ENCODE measurements at places on chromosomes 3 and 15.
A peak's percentile ranks its signal among the peaks of the same experiment; 100 is the strongest.

GRCh38 chr3:136644212-136644611, 108.0 kb downstream of the STAG1 start:
- no peak overlapping the region for H3K4me3 ChIP-seq
- DNase-seq, result no peak
- H3K4me1 ChIP-seq, result peaks cover 6% of the 10 kb centered on the region
- no peaks in the 10 kb centered on the region for H3K27me3 ChIP-seq

DNA sequence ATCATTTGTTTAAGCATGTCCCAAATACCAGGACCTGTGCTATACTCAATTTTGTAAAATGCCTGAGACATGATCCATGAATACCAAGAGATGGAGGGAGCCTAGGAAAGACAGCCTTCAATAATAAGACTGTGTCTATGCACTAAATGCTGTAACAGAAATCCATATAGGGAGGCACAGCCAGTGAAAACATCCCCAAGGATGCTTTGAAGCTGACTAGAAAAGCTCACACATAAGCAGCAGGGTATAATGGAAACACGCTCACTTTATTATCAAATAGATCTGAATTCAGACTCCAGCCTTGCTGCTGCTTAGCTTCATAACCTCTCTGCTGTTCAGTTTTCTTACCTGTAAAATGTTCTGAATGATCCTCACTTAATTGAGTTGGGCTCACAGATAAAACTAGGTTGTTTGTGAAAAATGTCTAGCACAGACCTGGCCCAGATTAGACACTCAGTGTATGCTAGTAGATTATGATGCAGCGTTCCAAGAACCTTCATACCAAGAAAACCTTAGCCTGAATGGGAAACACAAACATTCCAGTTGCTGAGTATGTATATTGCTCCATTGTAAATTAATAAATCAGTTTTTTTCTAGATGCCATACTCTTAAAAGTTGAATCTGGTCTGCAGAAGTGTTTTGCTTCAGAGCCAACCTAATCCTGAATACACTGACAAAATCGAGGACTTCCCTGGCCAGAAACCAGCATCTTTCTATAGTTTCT, 3.8 kb upstream of the LARP6 start:
- no peak overlapping the region for H3K4me3 ChIP-seq
- no peaks in the 10 kb centered on the region for H3K27me3 ChIP-seq
- H3K27ac ChIP-seq, result no peak overlapping the region
- DNase-seq, result no peak
- H3K4me1 ChIP-seq, result peaks cover 12% of the 10 kb centered on the region

GRCh38 chr15:93324186-93324975, 235.4 kb upstream of the RGMA start:
- no peaks in the 10 kb centered on the region for H3K27me3 ChIP-seq
- no peak for DNase-seq
- H3K4me3 ChIP-seq, result no peak overlapping the region
- no peak overlapping the region for H3K27ac ChIP-seq
- H3K4me1 ChIP-seq, result no peaks in the 10 kb centered on the region

DNA sequence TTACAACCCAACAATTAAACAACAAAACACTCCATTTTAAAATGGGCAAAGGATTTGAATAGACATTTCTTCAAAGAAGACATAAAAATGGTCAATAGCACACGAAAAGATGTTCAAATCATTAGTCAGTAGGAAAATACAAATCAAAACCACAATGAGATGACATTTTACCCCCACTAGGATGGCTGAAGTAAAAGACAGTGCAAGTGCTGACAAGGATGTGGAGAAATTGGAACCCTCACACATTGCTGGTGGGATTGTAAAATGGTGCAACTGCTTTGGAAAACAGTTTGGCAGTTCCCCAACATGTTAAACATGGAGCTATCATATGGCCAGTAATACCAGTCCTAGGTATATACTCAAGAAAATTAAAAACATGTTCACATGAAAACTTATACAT, 11.6 kb downstream of the GALNT15 start:
- H3K4me1 ChIP-seq, result no peaks in the 10 kb centered on the region
- no peaks in the 10 kb centered on the region for H3K36me3 ChIP-seq

DNA sequence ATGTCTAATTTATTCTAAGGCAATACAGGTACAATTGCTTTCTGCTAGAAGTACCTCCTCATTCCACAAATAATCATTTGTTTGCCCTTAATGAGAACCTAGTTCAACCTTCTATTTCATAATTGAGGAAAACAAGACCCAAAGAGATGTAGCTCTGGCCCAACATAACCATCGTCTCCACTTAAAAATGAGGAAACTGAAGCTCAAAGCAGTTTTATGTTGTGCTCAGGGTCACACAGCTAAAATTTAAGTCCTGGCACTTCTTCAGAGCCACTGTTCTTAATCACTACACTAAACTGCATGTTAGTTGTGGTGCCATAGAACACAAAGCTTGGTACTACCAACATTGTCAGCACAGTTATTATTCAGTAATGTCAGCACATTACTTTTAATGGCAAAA, 108.0 kb downstream of the SERPINI1 start:
- H3K36me3 ChIP-seq, result no peaks in the 10 kb centered on the region
- H3K27ac ChIP-seq, result no peak overlapping the region
- no peaks in the 10 kb centered on the region for H3K27me3 ChIP-seq
- H3K4me1 ChIP-seq, result no peaks in the 10 kb centered on the region

GRCh38 chr15:27855137-27855536, 244.0 kb downstream of the OCA2 start:
- no peaks in the 10 kb centered on the region for H3K4me1 ChIP-seq
- no peaks in the 10 kb centered on the region for H3K27me3 ChIP-seq
- DNase-seq, result no peak
- H3K4me3 ChIP-seq, result no peak overlapping the region
- H3K27ac ChIP-seq, result no peak overlapping the region

DNA sequence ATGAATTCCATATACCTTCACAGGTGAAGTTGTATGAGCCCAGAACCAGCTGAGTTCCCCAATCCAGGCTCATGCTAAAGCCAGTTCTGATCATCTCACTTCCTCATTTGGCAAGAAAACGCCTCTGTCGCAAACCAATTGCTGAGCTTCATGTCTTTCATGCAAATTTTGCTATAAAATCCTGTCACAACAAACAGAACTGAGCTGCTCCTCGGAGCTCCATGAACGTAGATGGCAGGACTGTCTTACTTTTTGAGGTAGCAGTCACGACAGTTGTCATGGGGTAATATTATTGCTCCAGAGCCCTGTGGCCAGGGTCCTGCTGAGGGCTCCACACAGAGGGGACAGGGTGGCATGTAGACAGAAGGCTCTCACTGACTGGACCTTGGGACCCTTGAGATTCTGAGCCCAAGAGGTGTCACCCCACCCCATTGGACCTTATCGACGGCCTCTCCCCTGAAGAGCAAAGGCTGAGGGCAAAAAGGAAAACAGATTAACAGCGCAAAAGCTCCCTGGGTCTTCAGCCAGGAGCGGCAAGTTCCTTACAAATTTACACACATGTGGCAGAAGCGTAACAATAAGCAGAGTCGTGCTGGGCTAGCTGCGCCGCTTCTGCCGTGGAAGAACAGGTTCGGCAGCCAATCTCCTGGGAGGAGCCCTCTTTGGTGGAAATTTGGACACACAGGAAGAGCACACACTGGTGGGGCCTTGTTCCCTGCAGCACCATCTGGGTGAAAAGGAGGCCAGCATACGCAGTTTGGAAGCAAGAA, 249.2 kb downstream of the OPA1 start:
- DNase-seq, result no peak
- no peak overlapping the region for H3K4me3 ChIP-seq
- H3K4me1 ChIP-seq, result no peaks in the 10 kb centered on the region
- H3K27ac ChIP-seq, result no peak overlapping the region
- H3K27me3 ChIP-seq, result no peaks in the 10 kb centered on the region
- H3K36me3 ChIP-seq, result no peaks in the 10 kb centered on the region

DNA sequence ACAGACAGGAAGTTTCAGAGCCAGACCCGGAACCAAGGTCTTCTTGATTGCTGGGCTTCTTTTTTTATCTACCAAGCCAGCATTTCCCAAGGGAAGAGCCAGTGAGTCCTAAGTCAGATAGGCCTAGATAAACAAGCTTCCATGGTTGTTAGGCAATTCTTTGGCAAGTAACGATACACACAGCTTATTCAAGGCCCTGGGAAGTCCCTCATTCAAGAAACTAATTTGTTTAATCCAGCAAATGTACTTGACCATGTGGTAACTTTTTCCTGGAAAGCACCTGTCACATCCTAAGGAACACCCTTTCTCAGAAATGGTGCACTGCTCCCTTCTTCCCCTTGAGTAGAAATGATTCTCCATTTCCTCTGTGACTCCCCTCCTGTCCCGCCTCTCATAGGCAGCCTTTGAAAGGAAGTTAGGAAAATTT, 209.9 kb downstream of the ITPR1 start:
- no peak for DNase-seq
- H3K27ac ChIP-seq, result no peak overlapping the region
- no peaks in the 10 kb centered on the region for H3K27me3 ChIP-seq
- no peaks in the 10 kb centered on the region for H3K4me1 ChIP-seq

- no peak overlapping the region for H3K27ac ChIP-seq
- H3K4me1 ChIP-seq, result no peaks in the 10 kb centered on the region
- H3K36me3 ChIP-seq, result no peaks in the 10 kb centered on the region
Measured at GRCh38 chr3:39765575-39765974, 43.8 kb upstream of the MYRIP start.

DNA sequence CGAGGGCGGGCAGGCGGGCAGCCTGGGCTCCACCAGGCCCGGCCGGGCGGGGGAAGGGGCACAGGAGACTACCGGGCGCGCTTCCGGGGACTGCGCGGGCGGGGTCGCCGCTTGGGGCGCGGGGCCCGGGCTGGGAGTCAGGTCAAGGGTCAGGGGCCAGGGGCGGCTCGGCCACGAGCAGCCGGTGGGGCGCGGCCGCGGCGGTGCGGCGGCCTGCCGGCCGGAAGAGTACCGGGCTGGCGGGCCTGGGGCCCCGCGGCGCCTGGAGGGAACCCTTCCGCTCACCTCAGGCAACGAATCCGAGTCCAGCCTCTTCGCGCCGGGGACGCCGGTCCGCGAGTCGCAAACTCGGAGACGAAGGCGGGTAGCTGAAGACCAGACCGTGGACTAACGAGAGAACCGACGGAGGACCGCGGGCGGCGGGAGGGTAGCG, 225 bp downstream of the RHOA start:
- no peaks in the 10 kb centered on the region for H3K27me3 ChIP-seq
- peaks cover 40% of the 10 kb centered on the region for H3K4me1 ChIP-seq
- DNase-seq, result peak; percentile 46
- H3K27ac ChIP-seq, result peak overlapping the region; percentile 90

GRCh38 chr15:42355291-42355690, 4.0 kb upstream of the CAPN3 start:
- H3K27ac ChIP-seq, result no peak overlapping the region
- H3K36me3 ChIP-seq, result no peaks in the 10 kb centered on the region
- no peak overlapping the region for H3K4me3 ChIP-seq

GRCh38 chr15:95051861-95052260, 820.5 kb downstream of the MCTP2 start:
- no peak for DNase-seq
- H3K4me1 ChIP-seq, result no peaks in the 10 kb centered on the region
- no peaks in the 10 kb centered on the region for H3K36me3 ChIP-seq

GRCh38 chr3:117629505-117629904, 919.9 kb downstream of the TUSC7 start:
- H3K27ac ChIP-seq, result no peak overlapping the region
- DNase-seq, result no peak
- no peak overlapping the region for H3K4me3 ChIP-seq
- no peaks in the 10 kb centered on the region for H3K36me3 ChIP-seq

- no peaks in the 10 kb centered on the region for H3K27me3 ChIP-seq
- no peak overlapping the region for H3K4me3 ChIP-seq
- no peaks in the 10 kb centered on the region for H3K4me1 ChIP-seq
Measured at GRCh38 chr3:64863226-64864212, 175.7 kb upstream of the ADAMTS9 start.

DNA sequence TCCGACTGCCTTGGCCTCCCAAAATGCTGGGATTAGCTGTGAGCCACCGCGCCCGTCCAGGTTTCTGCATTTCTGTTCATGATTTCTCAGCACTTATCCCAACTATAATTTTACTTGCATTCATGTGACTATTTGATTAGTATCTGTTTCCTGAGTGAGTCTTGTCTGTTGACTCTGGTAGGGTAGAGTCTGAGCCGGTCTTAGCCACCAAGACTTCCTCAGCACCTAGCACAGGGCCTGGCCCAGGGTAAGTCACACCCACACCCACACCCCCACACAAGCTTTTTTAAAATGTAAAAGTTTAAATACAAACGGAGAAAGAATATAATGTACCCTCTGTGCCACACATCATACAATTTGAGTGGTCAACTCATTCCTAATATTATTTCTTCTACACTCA, 3.1 kb upstream of the SPATA12 start:
- H3K4me3 ChIP-seq, result no peak overlapping the region
- DNase-seq, result no peak
- no peaks in the 10 kb centered on the region for H3K36me3 ChIP-seq
- H3K27me3 ChIP-seq, result no peaks in the 10 kb centered on the region
- H3K4me1 ChIP-seq, result peaks cover 7% of the 10 kb centered on the region

- DNase-seq, result no peak
- no peak overlapping the region for H3K27ac ChIP-seq
- no peaks in the 10 kb centered on the region for H3K4me1 ChIP-seq
- H3K4me3 ChIP-seq, result no peak overlapping the region
Measured at GRCh38 chr3:180617049-180617448, 15.1 kb downstream of the TTC14 start.

DNA sequence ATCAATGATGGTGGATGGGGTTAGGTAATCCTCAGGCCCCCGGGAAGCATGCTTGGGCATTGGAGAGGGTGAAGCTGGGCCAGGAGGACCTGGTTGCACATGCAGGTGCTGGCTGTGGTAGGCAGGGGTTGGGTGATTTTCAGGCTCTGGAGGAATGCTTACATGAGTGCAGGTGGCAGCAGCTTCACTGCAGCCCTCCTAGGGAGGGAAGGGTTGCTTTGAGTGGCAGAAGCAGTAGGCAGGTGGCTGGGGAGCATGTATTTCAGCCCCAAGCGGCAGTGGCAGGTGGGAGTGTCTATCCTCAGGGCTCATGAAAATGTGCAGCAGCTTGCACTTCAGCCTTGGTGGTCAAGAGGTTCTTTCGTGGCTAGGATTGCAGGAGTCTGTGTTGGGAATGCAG, 230.0 kb upstream of the CTNNB1 start:
- no peaks in the 10 kb centered on the region for H3K36me3 ChIP-seq
- DNase-seq, result no peak
- no peak overlapping the region for H3K27ac ChIP-seq
- H3K27me3 ChIP-seq, result no peaks in the 10 kb centered on the region
- no peak overlapping the region for H3K4me3 ChIP-seq
- H3K4me1 ChIP-seq, result peaks cover 12% of the 10 kb centered on the region

DNA sequence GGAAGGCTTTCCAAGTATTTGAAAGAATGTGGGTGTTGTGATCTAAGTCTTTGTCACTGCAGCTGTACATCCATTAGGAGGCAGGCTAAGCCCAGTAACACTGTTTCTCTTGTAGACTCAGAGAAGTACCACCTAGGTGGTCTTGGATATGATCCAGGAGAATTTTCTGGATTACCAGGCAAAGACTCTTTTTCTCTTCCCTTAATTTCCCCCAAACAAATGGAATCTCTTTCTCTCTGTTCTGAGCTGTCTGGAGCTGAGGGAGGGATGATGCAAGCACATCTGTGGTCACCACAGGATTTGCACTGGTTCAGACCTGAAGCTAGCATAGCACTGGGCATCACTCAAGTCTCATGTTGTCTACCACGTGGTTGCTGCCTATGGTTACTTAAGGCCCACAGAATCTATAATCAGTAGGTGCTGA, 227.6 kb downstream of the NECTIN3 start:
- H3K4me1 ChIP-seq, result no peaks in the 10 kb centered on the region
- DNase-seq, result no peak
- no peak overlapping the region for H3K27ac ChIP-seq
- H3K4me3 ChIP-seq, result no peak overlapping the region
- no peaks in the 10 kb centered on the region for H3K36me3 ChIP-seq

Measured in testis (tissue), 5 donors.